ENCODE measurements at places on chromosomes 7 and 10.

DNA sequence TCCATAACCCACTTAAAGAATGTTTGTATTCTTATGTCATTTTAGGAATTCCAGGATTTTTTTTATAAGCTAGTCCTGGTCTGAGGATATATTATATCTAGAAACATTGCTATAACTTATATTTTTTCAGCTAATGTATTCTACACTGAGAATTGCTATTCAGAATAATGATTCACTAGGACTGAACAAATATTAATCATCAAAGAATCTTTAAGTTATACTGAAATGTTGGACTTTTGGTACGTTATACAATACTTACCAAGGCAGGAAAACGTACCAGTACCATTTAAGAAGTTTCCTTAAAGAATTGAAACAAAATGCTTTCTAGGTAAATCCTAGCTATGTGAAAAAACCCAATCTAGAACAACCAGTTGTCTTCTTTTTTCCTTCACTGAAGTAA is 18.4 kb downstream of the PTTG1IP2 start:
- DNase-seq: no peak

DNA sequence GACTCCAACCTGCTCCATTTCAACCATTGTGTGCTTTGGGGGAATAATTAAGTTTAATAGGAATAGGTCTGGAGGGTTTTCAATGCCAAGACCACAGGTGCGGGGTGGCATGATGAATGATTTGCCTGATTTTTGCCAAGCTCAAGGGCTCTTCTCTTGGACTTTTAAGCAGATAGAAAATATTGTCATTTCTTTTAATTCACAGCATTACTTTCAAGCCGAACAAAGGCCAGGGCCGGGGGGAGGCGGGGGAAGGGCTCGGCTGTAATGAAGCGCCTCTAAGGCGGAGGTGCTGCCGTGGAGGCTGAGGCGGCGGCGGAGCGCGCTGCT is 6.5 kb downstream of the PTF1A start:
- DNase-seq: no peak

DNA sequence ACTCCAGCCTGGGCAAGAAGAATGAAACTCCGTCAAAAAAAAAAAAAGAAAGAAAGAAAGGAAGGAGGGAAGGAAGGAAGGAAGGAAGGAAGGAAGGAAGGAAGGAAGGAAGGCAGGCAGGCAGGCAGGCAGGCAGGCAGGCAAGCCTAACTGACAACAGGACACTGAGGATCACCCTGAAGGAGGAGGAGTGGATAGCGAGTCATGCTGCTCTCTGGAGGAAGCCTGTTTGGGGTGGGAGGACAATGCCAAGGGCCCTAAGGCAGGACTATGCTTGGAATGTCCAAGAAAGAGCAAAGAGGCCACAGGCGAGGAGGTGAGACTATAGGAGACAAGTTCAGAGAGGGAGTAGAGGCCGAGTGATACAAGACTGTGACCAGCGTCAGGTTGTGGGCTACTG is 107.0 kb upstream of the PARD3 start:
- no peak for DNase-seq

DNA sequence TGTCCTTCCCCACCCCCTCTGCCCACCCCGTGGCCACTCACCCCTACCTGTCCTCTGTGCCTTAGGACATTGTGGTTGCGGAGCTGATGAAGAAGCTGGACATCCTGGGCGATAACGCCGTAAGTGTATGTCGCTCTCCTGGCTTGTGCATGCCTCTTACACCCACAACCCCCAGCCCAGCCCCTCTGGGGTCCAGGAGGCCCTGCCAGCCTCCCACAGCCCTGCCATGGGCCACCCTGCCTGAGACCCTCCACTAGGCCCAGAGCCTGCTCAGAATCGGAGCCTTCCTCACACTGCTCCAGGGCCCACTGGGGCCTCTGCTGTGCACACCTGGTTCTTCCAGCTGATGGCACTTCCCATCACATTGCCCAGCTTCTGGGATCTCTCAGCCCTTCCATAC is 36.8 kb upstream of the DPYSL4 start:
- DNase-seq: no peak

GRCh38 chr7:52838981-52839411 is 196.4 kb upstream of the POM121L12 start:
- no peak for DNase-seq

DNA sequence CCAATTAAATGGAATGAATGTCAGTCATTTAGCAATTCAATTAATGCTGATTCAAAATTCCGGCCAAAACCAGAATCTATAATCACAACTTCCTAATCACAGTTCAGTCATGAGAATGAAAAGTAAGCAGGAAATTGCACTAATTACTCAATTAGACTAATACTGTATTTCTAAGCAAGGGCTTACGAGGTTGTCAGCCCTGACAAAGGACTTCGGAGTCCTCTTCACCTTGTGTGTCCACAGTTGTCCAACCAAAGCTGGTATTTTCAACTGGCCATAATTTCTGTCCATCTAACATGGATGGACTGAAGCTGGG is 17.4 kb downstream of the CPA1 start:
- DNase-seq: peak; percentile 69

GRCh38 chr7:100064162-100064561 is 14.6 kb downstream of the ZSCAN21 start:
- no peak for DNase-seq

GRCh38 chr10:3452683-3453361 is 280.2 kb upstream of the PITRM1 start:
- no peak for DNase-seq

All from NCI-H69 (cell line).